NCI-H345 (cell line): ENCODE measurements at places on chromosomes 1 and 21.

GRCh38 chr1:157776971-157777391 lies at the start of gene FCRL2:
Gene FCRL2 (minus strand): TSS chr1:157777132. CDS start chr1:157777073, 59 bp downstream.
- DNase-seq, result no peak

- no peak for DNase-seq
Measured at GRCh38 chr1:154400381-154400801, 4.8 kb upstream of the IL6R start.

DNA sequence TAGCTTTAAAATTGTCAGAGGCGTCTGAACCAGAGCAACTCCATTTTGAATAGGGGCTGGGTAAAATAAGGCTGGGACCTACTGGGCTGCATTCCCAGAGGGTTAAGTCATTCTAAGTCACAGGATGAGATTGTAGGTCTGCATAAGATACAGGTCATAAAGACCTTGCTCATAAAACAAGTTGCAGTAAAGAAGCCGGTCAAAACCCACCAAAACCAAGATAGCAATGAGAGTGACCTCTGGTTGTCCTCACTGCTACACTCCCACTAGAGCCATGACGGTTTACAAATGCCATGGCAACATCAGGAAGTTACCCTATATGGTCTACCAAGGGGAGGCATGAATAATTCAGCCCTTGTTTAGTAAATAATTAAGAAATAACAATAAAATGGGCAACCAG lies 143.6 kb downstream of the GABPA start:
- DNase-seq, result no peak

GRCh38 chr1:51859735-51860134 lies 18.8 kb downstream of the NRDC start:
- DNase-seq, result no peak

DNA sequence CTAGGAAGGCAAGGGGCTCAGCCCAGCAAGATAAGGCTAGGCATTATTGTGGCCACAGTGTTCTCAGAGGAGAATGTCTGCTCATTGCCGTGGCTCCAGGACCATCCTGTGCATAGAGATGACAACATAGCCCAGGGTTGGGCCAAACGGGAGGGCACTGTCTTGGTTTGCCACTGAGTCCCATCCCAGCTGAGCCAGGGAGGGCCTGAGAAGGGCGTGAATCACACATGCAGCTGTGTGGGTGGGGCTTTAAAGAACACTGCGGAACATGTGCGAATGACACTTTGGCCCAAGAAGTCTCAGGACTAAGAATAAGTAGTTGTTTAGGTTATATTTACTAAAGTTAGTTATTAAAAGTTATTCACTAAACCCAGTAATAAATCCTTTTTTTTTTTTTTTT lies 18.5 kb downstream of the CHAF1B start:
- no peak for DNase-seq

DNA sequence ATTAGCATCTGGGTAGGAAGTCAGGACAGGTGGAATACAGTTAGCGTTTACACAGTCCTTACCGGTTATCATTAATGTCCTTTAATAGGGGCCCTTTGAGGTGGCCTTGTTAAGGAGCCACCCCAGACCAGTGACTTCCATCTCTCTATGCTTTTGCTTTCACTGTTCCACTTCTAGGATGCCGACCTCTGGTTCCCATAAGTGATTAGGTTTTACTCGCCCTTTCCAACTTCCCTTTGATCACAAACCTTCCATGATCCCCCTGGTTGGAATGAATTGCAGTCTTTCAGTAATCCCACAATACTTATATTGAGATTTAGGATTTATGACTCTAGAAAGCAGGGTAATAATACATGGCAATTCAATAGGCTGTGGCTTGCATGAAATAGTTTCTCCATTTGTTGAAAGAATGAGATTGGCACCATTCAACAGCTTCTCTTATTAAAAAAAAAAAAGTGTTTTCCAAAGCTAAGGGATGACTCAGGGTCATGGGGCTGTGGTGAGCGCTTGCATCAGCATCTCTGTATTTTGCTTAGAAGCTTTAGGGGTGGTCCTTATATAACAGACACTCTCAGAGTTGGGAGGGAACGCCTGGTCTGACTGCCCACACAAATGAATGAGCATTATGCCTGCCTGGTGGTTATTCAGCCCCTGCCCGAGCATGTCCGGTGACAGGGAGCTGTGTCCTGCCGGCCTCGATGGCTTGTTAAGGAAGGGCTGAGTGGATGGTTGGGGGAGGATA lies 110.5 kb downstream of the CNIH3 start:
- DNase-seq, result no peak

- DNase-seq, result no peak
Measured at GRCh38 chr1:177586429-177586828, 383.4 kb downstream of the SEC16B start.

DNA sequence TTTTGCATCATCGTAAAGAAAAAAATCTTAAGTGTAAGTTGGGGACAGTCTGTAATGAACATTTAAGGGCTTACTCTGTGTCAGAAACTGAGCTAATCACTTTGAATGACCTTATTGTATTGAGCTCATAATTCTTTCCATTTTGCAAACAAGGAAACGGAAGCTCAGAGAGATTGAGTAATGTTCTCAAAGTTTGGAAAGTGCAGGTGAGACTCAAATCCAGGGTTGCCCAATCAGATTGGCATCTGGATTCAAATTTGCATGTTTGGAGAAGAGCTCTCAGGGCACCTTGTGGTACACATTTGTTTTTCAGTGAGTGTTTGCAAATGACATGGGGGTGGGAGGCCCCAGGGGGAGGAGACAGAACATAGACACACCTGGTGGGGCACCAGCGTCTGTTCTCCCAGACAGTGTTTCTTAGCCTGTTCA lies 8.0 kb downstream of the ALPL start:
- no peak for DNase-seq

GRCh38 chr1:211935448-211935970 lies 99.8 kb downstream of the INTS7 start:
- DNase-seq, result no peak

- DNase-seq, result no peak
Measured at GRCh38 chr1:165633614-165634013, 2.6 kb downstream of the MGST3 start.

- peak; percentile 94 for DNase-seq
Measured at GRCh38 chr1:14713077-14713476, 114.6 kb downstream of the KAZN start.

- DNase-seq, result peak; percentile 72
Measured at GRCh38 chr1:1778663-1779319, 521 bp upstream of the NADK start.

DNA sequence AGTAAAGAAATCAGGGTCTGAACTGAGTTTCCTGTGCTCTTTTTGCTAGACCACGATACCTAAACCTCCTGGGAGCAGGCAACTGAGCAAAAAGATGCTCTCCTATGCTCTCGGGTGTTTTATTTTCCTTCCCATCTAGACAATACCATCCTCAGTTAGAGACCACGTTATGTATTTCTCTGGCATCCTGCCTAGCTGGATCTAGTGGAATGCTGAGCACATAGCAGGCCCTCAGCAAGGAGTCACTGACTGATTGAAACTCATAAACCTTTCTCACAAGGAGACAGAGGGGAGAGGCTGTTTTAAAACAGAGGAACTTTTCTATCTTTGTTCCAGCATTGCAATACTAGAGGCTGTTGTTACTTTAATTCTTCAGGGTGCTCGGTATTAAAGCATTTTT lies 168.0 kb downstream of the CYYR1 start:
- no peak for DNase-seq

- no peak for DNase-seq
Measured at GRCh38 chr1:190205713-190206112, 272.0 kb downstream of the BRINP3 start.

GRCh38 chr1:16922466-16922865 lies 735 bp downstream of the CROCC start:
- no peak for DNase-seq

DNA sequence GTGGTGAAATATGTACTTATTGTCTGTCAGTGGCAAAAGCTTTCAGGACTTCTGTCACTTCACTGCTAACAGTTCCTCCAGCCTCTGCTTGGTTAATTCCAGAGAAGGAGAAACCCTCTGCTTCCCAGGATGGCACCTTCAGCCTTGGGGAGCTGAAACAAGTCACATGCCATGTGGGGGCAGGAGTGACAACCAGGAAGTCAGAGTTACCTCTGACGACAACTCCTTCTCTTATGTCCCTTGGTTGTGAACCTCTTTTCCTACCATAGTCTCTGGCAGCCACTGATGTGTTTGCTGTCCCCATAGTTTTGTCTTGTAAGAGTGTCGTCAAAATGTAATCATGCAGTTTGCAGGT lies 53.6 kb downstream of the FCRL5 start:
- DNase-seq, result no peak

DNA sequence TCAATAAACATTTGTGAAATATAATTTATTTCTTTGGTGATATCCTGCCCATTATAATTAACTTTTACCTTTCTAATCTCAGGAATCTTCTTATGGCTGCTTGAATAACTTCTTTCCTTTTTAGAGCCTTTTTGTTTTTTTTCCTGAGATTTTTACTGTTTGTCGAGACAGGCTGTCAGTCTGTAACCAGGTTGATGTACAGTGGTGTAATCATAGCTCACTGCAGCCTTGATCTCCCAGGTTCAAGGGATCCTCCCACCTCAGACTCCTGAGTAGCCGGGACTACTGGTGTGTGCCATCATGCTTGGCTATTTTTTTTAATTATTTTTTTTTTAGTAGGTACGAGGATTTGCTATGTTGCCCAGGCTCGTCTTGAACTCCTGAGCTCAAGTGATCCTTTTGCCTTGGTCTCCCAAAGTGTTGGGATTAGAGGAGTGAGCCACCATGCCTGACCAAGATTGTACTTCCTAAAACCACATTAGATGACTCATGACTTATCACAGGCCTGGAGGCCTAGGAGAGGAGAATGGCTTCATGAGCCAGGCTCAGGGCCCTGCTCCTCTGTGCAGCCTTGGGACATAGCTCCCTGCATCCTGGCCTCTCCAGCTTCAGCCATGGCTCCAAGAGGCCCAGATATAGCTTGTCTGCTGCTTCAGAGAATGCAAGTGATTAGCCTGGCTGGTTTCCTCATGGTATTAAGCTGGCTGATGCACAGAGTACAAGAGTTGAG lies 48.6 kb downstream of the CTH start:
- no peak for DNase-seq
